ENCODE measurements at places on chromosomes 6 and 20.
A peak's percentile ranks its signal among the peaks of the same experiment; 100 is the strongest.

DNA sequence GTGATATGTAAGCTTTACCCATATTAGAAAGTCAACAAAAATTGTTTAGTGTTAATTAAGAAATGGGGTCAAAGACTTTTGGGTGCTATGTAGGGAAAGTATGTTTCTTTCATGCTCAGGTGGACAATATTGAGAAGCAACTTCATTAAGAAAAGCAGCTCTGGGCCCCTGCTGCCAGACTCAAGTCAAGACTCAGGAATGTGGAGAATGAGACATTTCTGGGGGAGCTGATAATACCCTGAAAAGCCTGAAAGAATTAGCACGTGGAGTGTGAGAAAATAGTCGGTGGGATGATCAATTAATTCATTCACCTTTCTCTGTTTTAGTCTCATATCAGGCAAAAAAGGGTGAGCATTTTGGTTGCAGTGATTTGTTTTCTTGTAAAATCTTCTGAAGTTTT, 175.1 kb upstream of the IMPG1 start:
- DNase-seq: no peak

DNA sequence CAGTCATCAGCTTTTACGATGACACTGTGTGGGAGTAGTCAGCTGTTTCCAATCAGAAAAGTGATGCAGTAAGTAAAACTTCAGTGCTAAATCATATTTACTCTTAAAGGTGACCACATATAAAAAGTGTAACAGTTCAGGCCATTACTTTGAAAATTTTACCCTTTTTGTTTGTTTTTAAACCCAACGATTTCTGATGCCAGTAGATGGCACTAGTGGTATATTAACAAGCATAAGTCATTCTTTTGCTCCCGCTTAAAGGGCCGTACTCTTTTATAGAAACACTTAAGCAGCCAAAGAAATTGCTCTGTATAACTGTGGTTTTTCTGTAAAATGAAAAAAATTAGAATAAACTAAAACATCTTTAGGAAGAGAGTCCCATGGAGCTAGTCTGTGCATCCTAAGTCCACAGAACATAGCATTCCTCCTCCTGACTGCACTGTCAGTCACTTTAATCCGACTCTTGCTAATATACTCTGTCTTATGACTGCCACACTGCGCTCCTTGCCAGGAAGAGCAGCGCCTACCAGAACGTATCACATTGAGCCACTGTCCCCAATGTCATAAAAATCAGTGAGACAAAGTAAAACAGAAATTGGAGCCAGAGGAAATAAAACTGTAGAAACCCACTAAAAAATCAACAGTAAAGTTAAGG, 25.0 kb downstream of the HEBP2 start:
- DNase-seq: no peak

DNA sequence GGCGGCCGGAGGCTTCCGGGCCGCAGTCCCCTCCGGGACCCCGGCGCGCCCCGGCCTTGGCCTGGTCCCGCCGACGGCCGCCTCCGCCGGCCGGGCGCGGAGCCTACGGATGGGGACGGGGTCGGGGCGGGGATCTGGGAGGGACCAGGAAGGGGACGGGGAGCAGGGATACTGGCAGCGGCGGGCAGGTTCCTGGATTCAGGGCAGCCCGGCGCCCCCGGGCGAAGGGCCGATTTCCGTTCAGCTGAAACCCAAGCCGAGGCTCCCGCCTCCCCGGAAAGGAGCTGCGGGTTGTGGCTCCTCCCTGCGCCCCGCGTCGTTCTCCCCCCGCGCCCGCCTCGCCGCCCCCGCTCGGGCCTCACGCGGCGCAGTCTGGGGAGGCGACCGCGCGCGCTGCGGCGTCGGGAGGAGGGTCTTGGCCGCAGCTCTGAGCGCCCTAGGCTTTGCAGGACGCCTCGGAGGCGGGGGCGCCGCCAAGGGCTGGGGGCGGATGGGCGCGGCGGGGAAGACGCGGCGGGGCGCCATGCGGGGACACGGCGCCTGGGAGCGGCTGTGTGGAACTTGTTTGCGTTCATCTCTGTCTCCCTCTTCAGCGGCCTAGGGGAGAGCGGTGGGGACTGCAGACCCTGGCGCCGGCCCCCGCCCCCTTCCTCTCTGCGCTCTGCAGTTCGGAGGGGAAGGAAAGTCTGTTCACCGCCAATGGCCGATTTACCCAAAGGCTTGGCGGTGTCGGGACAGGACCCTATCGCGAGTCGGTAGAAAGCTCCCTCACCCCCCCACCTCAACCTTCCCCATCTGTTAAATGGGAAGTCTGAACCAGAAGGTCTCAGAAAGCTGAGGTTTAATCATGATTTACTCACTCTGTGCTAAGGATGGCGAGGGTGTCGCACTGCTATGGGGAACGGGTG, 22.7 kb upstream of the TMEM181 start:
- DNase-seq: no peak

GRCh38 chr6:143749891-143750290, 72.1 kb downstream of the PHACTR2 start:
- DNase-seq: no peak

GRCh38 chr6:42046464-42047212, 3.7 kb upstream of the TAF8 start:
- DNase-seq: peak; percentile 62

DNA sequence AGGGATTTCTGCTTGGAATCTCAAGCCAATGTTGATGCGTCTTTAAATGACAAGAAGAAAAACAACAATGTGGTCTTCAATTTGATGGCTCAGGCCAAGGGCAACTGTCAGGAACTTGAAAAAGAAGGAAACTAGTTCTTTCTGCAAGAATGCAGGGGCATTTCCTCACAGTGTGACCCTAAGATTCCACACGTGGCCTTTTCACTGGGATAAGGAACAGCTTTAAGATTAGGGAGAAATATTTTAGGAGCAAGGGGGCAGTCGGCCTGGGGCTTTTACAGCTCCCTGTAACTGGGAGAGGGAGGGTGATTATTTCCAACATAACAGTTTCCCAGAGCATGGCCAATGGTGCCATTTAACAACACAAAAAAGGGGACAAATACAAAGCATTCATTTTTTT, 39.4 kb upstream of the MRPS10 start:
- no peak for DNase-seq

DNA sequence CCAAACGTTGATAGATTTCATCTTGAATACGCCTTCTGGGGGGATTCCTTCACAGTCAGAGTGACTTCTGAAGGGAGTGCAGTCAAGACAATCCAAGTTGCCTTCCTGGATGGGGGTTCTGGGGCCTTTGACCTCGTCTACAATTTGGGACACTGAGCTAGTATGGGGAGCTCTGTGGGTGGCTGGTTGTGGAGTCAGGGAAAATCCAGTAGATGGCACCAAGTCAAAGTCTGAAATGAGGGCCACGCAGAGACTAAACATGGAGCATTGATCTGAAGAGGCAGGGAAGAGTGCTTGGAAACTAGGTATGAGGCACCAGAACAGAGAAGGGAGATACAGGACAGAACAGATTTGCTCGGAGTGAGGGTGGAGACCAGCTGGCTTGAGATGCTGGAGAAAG, 43.6 kb upstream of the CCN6 start:
- no peak for DNase-seq

- DNase-seq: no peak
These were observed 20.2 kb upstream of the MICA start for GRCh38 chr6:31383149-31383548.

- DNase-seq: no peak
These were observed 17.9 kb downstream of the ABHD12 start for GRCh38 chr20:25372584-25373336.

DNA sequence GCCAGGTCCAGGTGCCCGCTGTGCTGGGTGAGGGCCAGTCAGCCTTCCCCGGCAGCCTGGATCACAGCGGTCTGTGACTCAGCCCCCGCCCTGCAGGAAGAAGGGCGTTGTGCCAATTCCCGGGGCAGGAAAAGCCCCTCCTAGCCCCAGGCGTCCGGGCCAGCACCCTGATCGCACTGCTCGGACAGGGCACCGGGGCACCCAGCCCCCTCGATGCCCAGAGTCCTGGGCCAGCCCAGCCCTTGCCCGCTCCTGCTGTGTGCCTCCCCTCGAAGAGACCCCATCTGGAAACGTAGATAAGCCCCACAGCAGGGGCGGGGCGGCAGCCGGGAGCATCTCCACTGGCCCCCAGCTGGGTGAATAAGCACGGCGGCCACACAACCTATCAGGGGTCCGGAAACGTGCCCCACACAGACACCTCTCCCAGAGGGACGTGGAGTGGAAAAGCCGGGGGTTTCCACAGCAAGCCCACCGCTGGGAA, 9.9 kb downstream of the LAMA5 start:
- DNase-seq: peak; percentile 91

DNA sequence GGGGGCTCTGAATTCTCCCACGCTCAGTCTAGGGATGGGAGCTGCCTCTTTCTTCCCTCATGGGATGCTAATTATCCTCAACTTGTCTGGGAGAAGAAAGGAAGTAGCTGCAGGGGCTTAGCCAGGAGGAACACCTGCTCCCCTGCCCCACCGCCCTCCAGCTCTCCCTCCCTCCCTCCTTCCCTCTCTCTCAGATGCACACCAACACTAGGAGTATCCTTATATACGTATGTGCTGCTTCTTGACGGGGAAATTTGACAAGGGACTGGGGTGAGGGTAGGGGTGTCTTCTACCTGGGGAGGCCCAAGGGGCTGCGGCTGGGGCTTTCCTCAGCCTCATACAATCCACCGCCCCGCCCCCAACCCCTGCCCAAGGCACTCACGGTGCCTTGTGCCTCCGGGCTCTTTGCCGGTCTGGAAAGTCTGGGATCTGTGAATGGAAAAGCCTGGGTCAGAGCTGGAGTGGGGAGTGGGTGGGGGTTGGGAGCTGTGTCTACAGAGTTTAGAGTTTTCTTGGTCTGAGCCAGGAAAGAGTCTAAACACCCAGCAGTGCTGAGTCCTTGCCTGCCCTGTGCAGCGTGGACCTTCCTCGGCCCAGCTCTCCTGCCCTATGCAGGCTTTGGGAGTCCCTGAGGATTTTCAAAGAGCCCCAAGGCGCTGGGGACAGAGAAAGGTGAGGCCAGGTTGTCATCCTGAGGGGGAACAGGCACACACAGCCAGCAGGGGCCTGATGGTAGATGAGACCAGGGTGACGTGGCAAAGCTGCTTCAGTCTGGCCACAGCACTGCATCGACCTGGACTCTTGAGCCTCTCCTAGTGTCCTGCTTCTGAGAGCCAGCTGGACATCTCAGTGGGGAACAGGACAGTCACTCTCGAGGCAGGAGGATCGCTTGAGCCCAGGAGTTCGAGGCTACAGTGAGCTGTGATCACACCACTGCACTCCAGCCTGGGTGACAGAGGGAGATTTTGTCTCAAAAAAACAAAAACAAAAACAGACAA, 29.3 kb upstream of the EMILIN3 start:
- no peak for DNase-seq

- DNase-seq: no peak
These were observed 3.7 kb upstream of the NEDD9 start for GRCh38 chr6:11236076-11236750.

DNA sequence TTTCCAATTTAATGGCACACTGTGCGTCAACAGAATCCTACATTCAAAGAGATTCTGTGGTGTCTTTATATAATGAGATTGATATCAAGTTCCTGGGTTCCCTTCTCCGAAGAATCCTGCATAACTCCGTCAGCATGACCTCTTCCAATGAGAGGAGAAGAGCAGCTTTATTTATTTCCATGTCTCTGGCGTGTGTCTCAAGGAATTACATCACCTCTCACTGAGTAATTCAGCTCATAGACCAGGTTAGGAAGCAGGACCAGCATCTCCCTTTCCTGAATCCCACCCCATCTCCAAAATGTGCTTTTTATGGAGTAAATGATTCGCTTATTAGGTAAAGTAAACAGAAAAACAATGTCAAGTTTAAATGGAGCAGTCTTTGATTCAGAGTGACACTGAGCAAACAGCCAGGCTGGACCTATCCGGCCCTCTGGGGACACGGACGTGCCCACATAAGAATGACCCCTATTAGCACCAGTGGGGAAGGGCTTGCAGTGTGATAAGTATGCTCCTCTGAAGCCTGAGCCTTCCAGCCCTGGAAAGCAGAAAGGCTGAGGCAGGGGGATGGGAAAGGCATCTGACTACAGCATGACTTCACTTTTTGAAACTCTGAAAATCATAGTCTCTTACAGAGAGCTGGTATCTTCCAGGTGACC, 165.2 kb downstream of the CLIC5 start:
- DNase-seq: no peak

- DNase-seq: peak; percentile 71
These were observed 807 bp downstream of the LKAAEAR1 start for GRCh38 chr20:64083378-64083803.

- DNase-seq: no peak
These were observed 372.1 kb upstream of the HS3ST5 start for GRCh38 chr6:114714836-114715507.

DNA sequence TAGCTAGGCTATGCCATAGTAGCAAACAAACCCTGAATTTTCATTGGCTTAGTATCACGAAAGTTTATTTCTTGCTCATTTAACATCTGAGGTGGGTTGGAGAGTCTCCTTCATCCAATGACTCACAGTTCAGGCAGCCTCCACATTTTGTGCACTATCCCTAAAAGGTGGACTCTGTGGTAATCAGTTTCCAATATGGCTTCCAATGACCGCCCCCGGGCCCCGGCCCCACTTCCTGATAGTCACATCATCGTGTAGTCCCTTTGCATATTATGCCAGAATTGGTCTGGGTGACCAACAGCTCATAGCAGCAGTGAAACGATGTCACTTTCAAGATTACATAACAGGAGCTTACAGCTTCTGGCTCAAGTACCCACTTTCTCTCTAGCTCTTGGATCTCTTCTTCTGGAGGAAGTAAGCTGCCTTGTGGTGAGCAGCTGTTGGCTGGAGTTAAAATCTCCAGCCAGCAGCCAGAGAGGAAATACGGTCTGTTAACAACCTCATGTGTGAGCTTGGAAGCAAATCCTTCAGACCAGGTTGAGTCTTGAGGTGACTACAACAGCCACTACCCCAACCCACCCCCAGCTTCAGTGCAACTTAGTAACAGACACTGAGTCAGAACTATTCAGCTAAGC, 7.8 kb downstream of the HCRTR2 start:
- no peak for DNase-seq

DNA sequence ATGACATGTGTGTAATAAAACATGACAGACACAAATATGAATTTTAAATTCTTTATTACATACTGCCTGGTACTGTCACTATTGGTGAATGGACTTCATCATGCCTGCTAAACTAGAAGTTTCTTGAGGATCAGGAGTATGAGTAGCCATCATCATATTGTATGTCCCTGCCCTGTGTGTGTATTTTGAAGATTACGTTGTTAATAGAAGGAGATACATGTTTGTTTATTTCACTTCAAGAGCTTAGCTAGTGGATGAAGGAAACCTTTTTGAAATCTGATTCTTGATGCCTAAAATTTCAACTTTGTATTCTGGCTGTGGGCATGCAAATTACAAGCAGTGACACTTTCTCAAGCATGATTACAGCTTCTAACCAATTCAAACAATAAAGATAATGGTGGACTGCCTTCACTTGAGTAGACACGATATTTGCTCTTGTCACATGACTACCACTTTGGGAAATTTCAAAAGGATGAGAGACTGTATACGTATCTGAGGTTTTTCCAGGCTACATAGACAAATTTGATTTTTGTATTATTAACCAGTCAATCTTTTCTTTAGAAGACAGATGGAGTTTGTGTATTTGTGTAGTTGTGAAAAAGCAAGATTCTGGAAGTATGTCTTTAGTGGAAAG, 3.5 kb downstream of the TBPL1 start:
- no peak for DNase-seq
